ENCODE measurements at places on chromosomes 12 and 14.

GRCh38 chr12:88889326-88890110 is 309.2 kb upstream of the KITLG start:
- DNase-seq: no peak

DNA sequence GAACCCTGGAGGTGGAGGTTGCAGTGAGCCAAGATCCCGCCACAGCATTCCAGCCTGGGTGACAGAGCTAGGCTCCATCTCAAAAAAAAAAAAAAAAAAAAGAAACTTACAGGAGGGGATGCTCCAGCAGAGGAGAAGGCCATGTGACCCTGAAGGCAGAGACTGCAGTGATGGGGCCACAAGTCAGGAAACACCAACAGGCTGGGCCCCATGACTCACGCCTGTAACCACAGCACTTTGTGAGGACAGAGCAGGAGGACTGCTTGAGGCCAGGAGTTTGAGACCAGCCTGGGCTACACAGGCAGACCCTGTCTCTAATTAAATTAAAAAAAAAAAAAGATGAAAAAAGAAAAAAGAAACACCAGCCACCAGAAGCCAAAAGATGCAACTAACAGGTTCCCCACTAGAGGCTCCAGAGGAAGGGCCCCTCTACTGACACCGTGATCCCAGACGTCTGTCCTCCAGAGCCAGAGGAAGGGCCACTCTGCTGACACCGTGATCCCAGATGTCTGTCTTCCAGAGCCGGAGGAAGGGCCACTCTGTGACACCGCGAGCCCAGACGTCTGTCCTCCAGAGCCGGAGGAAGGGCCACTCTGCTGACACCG is 9.1 kb upstream of the GLT1D1 start:
- no peak for DNase-seq

DNA sequence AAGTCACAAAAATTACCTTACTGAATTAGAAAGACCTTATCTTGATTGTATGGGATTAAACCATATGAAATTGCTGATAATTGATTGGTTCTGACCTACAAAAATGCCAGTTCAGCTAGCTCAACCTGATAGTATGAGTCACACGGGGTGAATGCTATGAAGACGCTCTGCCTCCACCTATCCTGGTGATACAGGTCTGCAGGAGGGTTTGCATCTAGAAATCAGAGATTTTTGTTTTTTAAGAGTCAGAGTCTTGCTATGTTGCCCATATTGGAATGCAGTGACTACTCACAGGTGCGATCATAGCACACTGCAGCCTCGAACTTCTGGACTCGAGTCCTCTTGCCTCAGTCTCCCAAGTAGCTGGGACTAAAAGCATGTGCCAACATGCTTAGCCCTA is 120.4 kb downstream of the HMGA2 start:
- DNase-seq: no peak

- DNase-seq: no peak
Observed at GRCh38 chr14:101635749-101636560, 74.7 kb downstream of the DIO3 start.

- no peak for DNase-seq
Observed at GRCh38 chr14:77158175-77158881, 16.7 kb upstream of the ZDHHC22 start.

DNA sequence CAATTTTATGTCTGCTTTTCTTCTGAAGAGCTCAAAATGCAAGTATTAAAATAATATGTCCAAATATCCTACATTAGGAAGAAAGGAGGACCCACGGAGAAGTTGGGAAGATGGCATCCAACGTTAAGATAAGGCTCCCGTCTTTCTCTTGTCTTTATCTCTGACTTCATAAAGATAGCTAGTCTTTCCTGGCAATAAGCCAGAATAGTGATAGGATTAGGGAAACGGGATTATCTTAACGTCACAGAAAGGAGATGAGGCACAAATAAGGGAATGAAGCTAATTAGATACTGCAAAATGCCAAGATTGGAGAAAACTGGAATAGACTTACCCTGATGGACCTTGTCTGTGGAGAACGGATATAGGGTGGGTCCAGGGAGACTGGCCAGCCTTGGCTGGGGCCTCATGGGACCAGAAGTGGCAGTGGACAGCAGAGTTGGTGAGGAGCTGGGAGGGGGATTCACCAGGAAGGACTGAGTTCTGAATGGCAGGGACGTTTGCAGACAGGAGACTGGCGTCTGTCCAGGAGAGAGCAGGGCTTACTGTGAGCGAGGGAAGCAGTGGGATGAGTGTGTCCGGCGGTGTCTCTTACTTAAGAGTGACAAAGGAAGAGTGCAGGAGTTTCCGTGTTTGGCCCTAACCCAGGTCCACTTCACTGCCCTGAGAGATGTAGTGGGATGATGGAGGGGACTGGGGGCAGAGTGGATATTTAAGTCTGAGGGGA is 119.9 kb downstream of the CACNA1C start:
- no peak for DNase-seq

GRCh38 chr12:54683398-54683797 is 35.2 kb upstream of the DCD start:
- no peak for DNase-seq

DNA sequence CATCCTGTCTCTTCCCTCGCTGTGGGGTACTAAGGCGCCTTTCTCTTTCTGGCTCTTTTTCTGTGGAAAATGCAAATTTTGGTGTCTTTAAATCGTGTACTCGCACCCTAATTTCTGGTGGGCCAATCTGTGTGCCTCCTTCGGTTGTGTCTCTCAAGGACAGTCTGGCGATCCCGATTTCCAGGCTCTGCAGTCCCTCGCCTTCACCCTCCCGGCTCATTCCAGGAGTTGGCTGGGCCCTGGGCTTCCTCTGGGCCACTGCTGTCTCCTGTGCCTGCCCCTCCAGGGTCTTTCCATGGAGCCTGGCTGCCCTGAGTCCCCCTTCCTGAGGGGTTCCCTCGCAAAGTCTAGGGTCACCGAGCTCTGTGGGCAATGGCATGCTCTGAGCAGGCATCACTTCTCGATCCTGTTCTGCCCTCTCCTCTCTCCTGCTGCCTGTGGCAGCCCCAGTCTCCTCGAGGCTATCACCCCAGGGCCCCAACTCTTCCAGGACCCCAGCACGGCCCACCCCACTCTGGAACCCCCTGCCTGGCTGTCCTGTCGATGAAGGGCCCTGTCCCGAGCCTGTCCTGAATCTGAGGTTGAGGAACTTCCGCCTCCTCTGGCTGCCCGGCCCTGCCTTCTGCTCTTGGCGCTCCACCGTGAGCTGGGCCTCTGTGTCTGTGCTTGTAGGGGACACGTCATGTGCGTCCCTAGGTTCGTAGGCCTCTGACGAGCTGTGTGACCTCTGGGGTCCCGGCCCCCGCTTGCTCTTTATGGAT is 24.1 kb downstream of the AHNAK2 start:
- no peak for DNase-seq

DNA sequence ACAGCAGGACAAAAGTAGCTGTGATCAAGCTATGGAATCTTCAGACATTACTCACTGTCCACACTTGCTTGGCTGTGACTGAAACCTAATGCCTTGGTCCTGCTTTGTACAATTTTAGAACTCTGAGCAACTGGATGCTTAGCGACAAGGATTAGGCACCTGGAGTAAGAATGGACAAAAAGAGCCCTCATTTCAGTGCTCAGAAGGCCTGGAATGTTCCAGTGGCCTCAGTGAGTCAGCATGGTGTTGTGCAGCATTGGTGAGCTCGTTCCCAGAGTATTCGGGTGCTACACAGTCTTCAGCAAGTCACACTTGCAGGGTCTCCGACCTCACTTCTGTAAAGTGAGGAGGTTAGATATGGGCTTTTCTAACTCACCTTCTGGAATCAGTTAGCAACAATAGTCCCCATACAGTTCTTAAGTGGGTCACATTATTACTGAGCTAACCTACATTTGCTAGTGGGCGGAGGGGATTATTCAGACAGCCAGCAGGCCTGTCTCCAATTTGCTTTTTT is 108.0 kb upstream of the MDM1 start:
- no peak for DNase-seq

- no peak for DNase-seq
Observed at GRCh38 chr12:62873116-62873825, 61.7 kb downstream of the PPM1H start.

- DNase-seq: peak; percentile 51
Observed at GRCh38 chr14:59107819-59108218, 80.6 kb upstream of the DAAM1 start.

- DNase-seq: no peak
Observed at GRCh38 chr12:561908-562593, 101.2 kb downstream of the NINJ2 start.

DNA sequence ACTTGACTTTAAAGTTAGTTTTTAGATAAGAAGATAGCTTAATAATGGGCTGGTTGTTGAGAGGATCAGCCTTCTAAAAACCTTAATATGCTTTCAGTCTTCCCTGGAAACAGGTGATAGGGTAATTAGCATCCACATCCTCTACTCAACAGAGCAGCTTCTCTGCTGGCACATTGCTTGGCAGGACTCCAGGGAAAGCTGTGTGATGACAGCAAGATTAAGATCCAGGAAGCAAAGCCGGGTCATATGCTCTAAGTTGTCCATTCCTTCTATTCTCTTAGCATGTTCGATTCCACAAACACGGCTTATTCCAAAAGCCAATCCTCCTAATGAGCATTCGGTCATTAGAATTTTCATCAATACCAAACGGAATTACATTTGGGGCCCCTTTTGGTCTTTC is 87.0 kb downstream of the HMGA2 start:
- no peak for DNase-seq

GRCh38 chr12:74602881-74603672 is 65.4 kb downstream of the ATXN7L3B start:
- no peak for DNase-seq

GRCh38 chr12:57518176-57518919 is 2.0 kb downstream of the DDIT3 start:
- DNase-seq: no peak

GRCh38 chr12:69621551-69621950 is 10.8 kb upstream of the LRRC10 start:
- DNase-seq: no peak

GRCh38 chr12:93390549-93391297 is 13.0 kb downstream of the NUDT4 start:
- no peak for DNase-seq

GRCh38 chr14:52060080-52060479 is 8.8 kb downstream of the NID2 start:
- DNase-seq: no peak

DNA sequence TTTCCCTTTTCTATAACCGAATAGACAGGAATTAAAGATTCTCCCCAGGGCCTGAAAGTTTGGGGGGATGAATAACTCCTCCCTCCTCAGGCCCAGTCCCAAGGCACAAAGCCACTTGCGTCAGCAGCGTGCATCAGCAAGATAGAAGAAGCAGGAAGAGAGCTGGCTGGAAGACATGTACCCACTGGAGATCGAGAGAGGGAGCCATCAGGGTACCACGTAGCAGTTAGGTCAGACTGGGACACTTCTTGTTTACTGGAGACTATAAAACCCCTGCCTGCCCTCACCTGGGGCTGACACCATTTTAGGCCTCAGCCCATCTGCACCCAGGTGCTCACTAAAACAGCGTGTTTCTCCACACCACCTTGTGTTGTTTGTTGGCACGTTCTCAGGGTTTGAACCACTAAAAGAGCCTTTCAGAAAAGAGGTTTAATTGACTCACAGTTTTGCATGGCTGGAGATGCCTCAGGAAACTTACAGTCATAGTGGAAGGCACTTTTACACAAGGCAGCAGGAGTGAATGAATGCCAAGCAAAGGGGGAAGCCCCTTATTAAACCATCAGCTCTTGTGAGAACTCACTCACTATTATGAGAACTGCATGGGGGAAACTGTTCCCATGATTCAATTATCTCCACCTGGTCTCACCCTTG is 93.2 kb downstream of the TMTC3 start:
- DNase-seq: no peak

DNA sequence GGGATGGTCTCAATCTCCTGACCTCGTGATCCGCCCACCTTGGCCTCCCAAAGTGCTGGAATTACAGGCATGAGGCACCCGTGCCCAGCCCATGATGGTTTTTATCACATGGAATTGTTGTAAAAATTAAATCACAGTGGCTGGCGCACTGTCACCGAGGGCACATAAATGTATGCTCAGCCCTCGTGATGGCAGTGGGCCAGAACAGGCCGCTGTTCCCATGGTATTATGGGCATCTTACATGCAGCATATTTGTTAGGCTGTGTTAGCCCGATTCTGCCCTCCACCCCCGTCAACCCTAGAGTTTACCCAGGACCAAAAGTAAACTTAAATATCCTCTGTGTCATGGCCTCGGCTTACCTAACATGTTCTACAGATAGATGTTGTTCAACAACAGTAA is 48.6 kb downstream of the GPR68 start:
- DNase-seq: no peak

GRCh38 chr12:2485681-2486080 is 309.1 kb upstream of the FKBP4 start:
- DNase-seq: no peak

DNA sequence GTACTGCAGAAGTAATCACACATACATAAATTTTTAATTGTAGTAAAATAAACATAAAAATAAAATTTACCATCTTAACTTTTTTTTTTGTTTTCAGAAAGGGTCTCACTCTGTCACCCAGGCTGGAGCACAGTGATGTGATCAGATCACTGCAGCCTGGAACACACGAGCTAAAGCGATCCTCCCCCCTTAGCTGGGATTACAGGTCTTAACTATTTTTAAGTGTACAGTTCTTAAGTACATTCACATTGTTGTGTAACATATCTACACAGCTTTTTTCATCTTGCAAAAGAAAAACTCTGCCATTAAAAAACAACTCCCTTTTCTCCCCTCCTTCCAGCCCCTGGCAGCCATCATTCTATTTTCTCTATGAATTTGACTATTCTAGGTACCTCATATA is 92.3 kb downstream of the PPP1R12A start:
- no peak for DNase-seq

- DNase-seq: no peak
Observed at GRCh38 chr14:103854017-103854808, 6.8 kb upstream of the PPP1R13B start.

- DNase-seq: no peak
Observed at GRCh38 chr14:25351269-25351668, 301.3 kb upstream of the STXBP6 start.

GRCh38 chr14:93772263-93772662 is 16.0 kb downstream of the PRIMA1 start:
- DNase-seq: no peak

DNA sequence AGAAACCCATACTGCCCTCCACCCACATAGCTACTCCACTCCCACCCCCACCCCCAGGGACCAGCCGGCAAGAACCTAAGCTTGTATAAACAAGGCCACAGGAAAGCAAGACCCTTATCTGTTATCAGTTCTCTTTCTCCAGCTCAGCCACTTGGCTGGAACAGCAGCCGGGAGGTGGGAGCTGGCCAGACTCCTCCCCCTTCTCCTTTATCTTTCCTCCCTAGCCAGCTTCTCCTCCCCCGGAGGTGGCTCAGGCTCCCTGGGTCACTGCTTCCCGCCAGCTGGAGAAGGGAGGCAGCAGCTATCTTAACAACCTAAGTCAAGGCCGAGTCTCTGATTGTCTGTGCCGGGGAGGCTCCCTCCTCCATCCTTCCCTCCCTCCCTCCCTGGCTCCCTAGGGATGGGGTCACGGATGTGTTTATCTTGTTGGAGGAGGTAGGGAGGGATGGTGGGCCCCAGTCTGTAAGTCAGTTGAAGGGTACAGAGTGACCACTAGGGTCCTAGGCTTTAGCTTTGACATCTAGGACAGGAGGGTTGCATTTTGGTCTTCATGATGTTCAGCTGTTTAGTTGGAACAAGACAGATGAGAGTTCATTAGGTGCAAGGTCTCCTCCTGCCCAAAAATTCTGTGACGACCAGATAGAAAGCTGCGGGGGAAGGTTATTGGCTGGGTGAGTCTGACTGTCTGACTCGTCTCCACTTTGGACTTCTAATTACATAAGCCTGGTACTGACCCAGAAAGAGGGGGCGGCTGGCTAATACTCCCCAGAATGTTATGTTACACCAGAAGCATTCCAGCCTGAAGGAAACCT is 29.7 kb downstream of the ZFP36L1 start:
- no peak for DNase-seq
